ENCODE measurements at places on chromosomes 16 and 17.

DNA sequence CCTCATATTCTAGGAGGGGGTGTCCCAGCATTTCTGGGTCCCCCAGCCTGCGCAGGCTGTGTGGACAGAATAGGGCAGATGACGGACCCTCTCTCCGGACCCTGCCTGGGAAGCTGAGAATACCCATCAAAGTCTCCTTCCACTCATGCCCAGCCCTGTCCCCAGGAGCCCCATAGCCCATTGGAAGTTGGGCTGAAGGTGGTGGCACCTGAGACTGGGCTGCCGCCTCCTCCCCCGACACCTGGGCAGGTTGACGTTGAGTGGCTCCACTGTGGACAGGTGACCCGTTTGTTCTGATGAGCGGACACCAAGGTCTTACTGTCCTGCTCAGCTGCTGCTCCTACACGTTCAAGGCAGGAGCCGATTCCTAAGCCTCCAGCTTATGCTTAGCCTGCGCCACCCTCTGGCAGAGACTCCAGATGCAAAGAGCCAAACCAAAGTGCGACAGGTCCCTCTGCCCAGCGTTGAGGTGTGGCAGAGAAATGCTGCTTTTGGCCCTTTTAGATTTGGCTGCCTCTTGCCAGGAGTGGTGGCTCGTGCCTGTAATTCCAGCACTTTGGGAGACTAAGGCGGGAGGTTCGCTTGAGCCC lies 11.6 kb downstream of the STH start:
- DNase-seq: no peak

DNA sequence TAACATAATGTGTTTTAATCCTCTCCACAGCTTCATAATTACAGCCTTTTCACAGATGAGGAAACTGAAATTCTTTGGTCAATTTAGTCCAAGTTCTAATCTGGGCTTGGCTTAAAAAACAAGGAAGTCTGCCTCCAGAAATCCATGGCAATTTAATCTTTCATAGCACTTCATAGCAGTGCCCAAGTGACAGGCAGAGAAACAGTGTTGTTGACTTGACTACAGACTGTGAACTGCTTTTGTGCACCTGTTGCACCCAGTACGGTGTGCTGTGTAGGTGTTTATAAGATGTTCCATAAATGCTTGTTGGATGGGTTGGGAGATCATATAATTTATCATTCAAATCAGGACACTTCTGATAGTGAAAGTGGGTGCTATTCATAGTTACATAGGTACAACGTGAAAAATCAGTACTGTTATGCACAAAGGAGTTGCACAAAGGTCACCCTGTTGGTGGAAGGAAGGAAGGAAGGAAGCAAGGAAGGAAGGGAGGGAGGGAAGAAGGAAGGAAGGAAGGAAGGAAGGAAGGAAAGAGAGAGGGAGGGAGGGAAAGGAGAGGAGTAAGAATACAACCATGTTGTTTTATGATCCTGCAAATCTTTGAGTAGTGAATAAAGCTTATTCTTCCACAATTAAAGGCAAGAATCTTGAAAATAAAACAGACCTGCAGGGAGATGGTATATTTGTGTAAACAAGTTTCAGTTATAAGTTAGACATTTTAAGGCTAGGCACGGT lies 56.5 kb upstream of the HLF start:
- DNase-seq: no peak

- no peak for DNase-seq
These were observed 29.4 kb downstream of the IRF8 start for GRCh38 chr16:85928401-85928820.

DNA sequence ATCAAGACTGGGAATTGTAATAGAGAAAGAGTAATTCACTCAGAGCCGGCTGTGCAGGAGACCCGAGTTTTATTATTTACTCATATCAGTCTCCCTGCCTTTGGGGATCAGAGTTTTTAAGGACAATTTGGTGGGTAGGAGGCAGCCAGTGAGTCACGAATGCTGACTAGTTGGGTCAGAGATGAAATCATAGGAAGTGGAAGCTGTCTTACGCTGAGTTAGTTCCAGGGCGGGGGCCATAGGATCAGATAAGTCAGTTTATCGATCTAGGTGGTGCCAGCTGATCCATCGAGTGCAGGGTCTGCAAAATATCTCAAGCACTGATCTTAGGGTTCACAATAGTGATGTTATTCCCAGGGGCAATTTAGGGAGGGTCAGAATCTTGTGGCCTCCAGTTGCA lies 20.2 kb upstream of the GUCY2D start:
- DNase-seq: no peak

DNA sequence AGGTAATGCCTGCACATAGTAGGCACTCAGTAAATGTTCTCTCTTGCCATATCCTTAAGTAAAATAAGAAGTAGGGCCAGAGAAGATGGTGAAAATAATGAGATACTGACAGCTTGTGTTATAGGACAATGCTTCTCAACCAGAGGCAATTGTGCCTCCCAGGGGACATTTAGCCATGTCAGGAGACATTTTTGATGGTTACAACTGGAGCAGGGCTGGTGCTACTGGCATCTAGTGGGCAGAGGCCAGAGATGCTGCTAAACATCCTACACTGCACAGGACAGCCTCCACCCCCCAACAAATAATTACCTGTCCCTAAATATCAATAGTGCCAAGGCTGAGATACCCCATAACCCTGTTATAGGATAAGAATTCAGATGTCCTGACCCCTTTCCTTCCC lies 1.7 kb downstream of the RAD51D start:
- DNase-seq: peak; percentile 30

GRCh38 chr17:74433421-74434121 lies 1.7 kb downstream of the GPRC5C start:
- no peak for DNase-seq

DNA sequence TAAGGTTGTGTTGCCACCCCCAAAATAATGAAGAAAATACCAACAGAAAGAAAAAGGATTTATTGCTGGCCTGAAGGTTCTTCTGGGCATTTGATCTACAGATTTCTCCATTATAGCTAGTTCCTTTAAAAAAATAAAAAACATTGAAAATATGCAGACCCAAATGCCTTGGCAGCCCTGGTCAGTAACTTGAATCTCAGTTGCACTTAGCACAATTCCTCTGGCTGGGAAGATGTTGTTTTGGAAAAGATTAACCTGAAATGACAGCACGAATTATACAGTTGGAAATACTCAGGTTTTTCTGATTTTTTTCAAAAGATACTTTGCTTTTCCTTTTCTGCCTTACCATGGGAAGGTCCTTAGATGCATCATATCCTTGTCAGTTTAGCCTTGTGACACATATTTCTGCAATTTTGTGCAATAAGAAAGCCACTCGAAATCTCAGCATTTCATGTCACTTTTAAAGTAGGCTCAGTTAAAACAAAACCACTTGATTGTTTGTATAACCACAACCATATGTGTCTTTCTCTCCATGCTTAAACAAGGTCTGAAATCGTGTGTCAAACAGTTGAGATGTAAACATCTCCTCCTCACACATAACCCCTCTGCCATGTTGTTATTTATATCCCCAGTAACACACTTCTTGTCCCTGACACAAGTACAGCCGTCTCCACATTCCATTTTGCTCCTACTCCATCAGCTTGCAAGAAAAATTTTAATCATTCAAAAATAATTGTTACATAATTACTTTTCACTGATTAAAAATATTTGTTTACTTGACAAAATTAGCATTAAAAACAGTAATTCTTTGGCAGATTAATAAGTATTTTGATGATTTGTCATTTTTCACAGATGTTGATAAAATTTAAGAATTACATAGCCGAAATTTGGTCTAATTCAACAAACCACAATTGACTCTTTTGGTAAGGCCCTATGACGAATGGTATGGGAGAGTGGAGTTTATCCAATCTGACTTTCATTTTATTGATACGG lies 61.1 kb downstream of the SIAH1 start:
- no peak for DNase-seq

DNA sequence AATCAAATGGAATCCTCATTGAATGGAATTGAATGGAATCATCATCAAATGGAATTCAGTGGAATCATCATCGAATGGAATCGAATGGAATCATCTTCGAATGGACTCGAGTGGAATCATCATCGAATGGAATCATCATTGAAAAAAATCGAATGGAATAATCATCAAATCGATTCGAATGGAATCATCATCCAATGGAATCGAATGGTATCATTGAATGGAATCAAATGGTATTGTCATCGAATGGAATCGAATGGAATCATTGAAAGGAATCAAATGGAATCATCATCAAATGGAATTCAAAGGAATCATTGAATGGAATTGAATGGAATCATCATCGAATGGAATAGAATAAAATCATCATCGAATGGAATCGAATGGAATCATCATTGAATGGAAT lies 619.3 kb downstream of the TP53TG3F start:
- DNase-seq: no peak

- no peak for DNase-seq
These were observed 138.1 kb downstream of the TRIM37 start for GRCh38 chr17:58968426-58969061.

GRCh38 chr17:62950067-62950466 lies 16.0 kb upstream of the TANC2 start:
- no peak for DNase-seq

DNA sequence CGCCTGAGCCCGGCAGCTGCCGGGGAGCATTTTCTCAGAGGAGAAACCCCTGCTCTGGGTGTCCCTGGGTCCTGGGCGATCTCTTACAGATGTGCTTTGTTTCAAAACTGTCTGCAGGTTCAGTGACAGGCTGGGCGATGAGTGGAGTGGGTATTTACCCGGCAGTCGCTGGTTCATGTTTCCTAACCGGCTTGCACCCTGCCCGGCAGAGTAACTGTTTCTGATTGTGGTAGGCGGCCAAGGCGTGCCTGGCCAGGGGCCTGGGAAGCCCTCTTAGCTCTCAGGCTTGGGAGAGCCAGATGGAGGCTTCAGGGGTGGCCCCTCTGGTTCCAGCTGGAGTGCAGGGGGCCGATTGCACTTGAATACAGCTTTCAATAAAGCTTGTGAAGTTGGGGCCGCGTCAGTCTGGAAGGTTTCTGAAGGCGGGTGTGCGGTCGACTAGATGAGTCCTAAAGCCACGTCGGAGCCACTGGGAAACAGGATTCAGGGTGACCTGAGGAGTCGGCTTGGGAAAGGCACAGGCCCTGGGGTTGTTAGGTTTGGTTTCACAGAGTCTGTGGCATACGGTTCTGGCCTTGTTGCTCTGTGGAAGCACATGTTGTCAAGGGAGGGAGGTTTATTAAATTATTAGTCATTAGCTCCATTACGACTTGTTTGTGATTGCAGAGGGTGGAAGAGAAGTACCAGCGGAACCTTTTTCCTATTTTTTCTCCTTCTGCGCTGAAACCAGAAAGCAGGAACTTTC lies 1.4 kb downstream of the BAIAP2 start:
- peak; percentile 52 for DNase-seq

GRCh38 chr17:61321344-61321743 lies 78.3 kb upstream of the TBX2 start:
- DNase-seq: no peak

- DNase-seq: no peak
These were observed 87.4 kb downstream of the RAP1GAP2 start for GRCh38 chr17:2883544-2884213.

DNA sequence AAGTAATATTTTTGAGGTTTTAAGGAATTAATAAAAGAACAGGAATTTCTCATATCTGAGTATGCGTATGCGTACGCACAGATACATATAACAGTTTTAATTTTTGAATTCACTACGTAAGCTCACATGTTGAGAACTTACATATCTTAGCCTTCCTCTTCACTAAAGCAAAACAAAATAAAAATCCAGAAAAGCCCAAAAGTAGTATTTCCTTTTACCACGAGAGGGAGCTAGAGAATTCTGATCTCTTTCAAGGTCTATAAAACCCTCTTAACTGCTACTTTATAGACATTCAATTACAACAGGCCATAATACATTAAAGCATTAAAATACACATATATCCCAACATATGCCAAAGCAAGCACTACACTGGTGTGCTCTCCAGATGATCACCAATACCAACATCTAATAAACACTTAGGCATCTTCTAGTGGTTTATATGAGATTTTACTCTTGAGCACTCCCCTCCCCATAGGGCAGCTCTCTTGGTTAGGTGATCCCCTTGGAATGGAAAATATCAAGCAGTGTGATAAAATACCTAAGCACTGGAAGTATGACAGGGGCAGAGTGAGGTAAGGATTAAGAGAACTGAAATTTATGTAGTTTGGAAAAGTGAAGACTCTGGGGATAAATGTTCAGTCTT lies 94.0 kb downstream of the SKAP1 start:
- DNase-seq: peak; percentile 52

- no peak for DNase-seq
These were observed 45.3 kb upstream of the CORO6 start for GRCh38 chr17:29667969-29668368.

DNA sequence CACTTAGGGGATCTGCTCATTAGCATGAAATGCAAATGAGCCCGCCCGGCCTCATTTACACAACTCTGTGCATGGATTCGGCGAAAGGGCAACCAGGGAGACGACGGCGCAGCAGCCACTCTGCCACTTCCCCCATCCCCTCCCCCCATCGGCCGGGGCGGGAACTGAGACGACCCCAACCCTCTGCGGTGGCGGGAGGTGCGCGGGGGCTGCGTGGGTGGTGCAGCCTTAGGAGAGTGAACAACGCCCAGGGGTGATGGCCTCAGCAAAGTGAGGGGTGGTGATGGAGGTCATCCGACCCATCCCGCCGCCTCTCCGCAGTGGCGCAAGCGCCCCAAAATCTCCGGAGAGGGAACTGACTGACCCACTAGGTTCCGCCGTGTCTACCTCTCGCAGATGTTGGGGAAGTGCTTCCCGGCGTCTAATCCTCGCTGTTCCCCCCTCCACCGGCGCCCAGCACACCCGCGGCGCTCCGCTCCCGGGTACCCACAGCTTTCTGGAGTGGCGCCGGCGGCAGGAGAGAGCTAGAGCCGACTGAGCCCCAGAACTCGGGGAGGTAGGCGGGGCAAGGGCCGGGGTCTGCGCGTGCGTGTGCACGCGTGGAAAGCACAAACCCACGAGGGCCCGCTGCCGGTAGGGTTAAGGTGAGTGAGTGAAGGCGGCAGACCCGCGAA lies 1.4 kb upstream of the CACNA1G start:
- no peak for DNase-seq

DNA sequence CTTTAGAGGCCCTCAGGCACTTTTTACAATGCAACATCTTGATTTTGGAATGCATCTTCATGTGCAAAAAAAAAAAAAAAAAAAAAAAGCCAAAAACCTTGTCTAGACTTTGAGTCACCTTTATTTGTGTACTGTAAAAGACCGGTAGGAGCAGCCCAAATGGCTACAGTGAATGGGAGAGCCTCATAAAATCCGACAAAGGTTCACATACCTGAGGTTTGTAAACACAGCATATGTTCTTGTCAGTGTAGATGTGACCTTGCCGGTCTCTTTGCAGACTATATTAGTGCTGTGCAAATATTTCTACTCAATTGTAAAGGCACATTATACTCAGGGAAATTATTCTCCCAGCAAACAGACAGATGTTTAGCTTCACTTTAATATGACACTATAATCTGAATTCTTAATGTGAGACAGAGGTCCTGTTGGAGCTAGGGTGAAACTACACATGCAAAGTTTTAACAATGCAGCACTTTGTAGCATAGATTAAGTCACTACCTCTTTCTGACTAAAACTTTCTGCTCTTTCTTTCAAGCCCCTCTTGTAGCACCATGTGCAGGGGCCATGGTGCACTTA lies 211.3 kb downstream of the CA10 start:
- no peak for DNase-seq

GRCh38 chr17:67994817-67995569 lies 1.3 kb downstream of the C17orf58 start:
- DNase-seq: peak; percentile 50

GRCh38 chr16:84502075-84502474 lies 2.4 kb downstream of the MEAK7 start:
- no peak for DNase-seq

- no peak for DNase-seq
These were observed 9.6 kb downstream of the MT1X start for GRCh38 chr16:56691885-56692284.

- DNase-seq: no peak
These were observed 97.4 kb upstream of the CIBAR2 start for GRCh38 chr16:85209526-85210121.
